ENCODE measurements at places on chromosomes 5 and 9.

GRCh38 chr5:61419106-61419505 is 87.0 kb downstream of the ZSWIM6 start:
- DNase-seq = no peak

DNA sequence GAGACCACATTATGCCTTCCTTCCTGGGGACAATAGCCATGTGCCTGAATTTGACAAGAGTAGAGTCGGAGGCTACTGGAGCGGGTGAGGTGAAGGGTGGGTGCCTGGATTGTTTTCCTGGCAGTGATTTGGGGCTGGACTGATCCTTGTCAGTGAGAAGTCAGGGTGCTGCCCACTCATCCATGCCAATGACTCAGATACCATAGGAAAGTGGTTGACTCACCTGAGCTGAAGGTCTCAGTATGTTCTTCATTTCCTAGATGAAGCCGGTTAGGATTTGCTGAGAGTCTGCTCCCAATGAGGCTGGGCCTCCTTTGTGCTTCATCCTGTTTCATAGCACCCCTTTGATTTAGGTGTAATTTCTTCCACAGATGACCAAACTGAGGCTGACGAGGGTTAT is 366.0 kb downstream of the KDM4C start:
- no peak for DNase-seq

GRCh38 chr5:87188391-87188790 is 79.3 kb upstream of the RASA1 start:
- no peak for DNase-seq

- peak; percentile 1 for DNase-seq
These were observed 159.6 kb downstream of the CACNA1B start for GRCh38 chr9:138037140-138037539.

GRCh38 chr5:83162601-83163000 is 85.3 kb downstream of the XRCC4 start:
- DNase-seq = no peak

DNA sequence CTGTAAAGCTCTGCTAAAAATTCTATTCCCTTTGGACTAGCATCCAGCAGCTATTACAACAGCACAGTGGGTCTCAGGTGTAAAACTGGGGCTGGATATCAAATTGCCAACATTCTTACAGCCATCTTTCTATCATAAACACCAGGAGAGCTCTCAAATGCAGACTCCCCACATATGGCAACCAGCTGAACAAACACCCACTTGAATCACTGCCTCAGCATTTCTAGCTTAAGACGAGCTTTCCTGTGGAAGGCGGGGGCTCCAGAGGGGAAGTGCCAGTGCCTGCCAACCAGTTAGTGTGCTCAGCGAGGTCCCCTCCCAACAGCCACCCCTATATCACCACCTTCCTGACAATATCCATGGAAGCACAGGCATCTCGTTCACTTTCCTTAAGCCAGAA is 62.2 kb downstream of the IPPK start:
- peak; percentile 83 for DNase-seq

GRCh38 chr5:146301626-146302025 is 37.0 kb upstream of the POU4F3 start:
- no peak for DNase-seq

GRCh38 chr5:66144834-66145390 is 812 bp downstream of the SREK1 start:
- no peak for DNase-seq
